ENCODE measurements at places on chromosomes 12 and 14. TPM values are rescaled to one million over a fixed set of nuclear protein-coding genes. Genes with fewer than 3 reads are reported as not detected.

The CDCA3 gene
- 80.2 TPM for polyA plus RNA-seq

The TROAP gene
- 49.3 TPM for polyA plus RNA-seq

The C12orf50 gene
- not detected for polyA plus RNA-seq

The TMTC1 gene
- polyA plus RNA-seq = 0.04 TPM

The MED6 gene
- 53.7 TPM for polyA plus RNA-seq

The MMP19 gene
- 0.09 TPM for polyA plus RNA-seq

The NGB gene
- polyA plus RNA-seq = not detected

The POTEG gene
- polyA plus RNA-seq = not detected

The RAD51AP1 gene
- polyA plus RNA-seq = 26.5 TPM

The TRHDE gene
- polyA plus RNA-seq = 0.32 TPM

The DYNLL1 gene
- 700 TPM for polyA plus RNA-seq

The BDKRB2 gene
- polyA plus RNA-seq = 12.1 TPM

The GTF2H3 gene
- 27.3 TPM for polyA plus RNA-seq

The SLCO1B1 gene
- polyA plus RNA-seq = 1.5 TPM

The PRKD1 gene
- polyA plus RNA-seq = 2.9 TPM

The ADCY6 gene
- polyA plus RNA-seq = 18.2 TPM

The MAX gene
- polyA plus RNA-seq = 37.3 TPM

Data from A549 (cell line).